ENCODE measurements at places on chromosomes 1 and 21.
A peak's percentile ranks its signal among the peaks of the same experiment; 100 is the strongest.

DNA sequence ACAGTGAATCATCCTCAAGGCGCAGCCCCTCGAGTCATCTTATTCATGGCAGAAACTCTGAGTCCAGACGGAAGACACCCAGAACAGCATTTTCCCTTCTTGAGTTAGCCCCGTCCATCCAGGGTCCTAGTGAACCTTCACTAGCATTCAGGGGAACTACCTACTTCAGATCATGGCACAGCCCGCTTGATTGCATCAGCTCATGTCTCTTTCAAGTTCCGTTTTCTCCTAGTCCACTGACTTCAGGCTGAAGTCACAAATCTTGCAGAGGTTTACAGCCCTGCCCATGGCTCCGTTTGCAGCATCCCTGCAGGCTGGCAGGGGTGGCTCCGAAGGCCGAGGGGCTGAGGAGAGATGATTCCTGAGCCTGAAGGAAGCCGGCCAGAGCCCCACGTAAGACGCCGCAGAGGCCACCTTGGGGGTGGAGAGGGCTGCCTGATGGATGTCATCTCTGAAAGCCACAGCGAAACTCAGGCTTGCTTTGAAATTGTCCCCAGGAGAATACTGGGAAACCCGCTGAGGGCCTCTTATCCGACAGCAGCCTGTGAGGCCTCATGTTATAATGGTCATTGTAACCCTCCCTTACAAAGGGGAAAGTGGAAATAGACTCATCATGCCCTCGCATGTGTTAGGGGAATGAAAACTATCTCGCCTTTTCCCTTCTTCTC lies 310.2 kb upstream of the AJAP1 start:
- no peak for DNase-seq

GRCh38 chr1:18653367-18653766 lies 22.7 kb downstream of the PAX7 start:
- no peak for DNase-seq

- no peak for DNase-seq
Measured at GRCh38 chr1:2854611-2855010, 53.1 kb upstream of the TTC34 start.

DNA sequence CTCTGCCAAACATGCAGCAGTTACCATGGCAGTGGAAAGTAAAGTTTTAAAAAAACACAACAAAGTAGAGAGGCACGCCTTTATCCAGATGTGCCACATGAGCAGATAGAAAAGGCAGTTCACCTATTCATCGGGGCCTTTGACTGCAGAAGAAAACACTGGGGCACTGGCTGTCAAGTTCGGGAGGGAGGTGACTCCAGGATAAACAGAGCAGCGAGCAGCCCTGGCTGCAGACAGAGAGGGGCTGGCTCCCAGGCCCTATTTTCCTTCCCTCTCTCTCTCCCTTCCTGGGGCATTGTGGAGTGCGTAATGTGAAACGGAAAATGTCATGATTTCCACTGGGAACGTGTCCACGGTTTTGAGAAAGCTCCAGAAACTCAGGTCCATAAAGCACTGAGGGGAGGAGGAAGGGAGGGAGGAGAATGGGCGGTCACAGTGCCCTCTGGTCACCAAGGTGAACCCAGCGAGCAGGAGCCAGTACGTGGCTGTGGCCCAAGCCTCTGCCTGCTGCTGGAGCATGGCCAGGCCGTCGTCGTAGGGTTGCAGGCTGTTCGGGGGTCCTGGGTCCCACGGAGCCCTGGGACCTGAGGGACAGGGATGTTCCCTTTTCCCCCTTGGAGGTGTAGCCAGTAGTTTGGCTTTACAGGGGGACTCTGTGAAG lies 114.7 kb upstream of the IRF2BP2 start:
- DNase-seq, result no peak

- no peak for DNase-seq
Measured at GRCh38 chr1:214259353-214259977, 21.5 kb upstream of the SMYD2 start.

- no peak for DNase-seq
Measured at GRCh38 chr1:19768353-19769210, 31.1 kb downstream of the TMCO4 start.

DNA sequence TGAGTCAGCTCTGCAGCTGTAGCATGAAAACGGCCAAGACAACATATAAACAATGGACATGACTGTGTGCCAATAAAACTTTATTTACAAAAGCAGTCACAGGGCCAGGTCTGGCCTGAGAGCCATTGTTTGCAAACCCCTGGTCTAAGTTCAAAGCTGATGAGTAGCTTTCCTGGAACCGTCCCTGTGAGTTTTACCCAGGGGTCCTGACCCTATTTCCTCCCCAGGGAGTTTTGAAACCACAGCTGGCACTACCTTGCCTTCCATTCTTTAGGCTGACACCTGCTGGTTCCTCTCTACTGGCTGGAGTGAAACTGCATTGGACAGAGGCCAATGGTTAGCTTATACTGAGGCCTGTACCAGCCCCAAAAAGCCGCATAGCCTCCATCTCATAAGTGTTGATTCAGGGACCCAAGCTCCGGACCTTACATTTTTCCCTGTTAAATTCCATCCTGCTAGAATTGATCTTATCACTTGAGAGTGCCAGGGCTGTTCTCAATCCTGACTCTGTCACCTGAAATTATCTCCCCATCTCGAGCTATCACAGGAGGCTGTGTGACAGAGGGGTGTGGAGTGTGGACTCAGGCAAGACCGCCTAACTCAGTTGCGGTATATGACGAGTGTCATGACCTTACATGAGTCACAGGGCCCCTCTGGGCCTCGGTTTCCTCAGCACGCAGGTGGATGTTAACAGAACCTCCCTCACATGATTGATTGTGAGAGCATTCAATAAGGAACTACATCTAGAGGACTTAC lies 343.6 kb downstream of the NPHP4 start:
- no peak for DNase-seq

- DNase-seq, result no peak
Measured at GRCh38 chr1:58773406-58773840, 10.4 kb downstream of the JUN start.

DNA sequence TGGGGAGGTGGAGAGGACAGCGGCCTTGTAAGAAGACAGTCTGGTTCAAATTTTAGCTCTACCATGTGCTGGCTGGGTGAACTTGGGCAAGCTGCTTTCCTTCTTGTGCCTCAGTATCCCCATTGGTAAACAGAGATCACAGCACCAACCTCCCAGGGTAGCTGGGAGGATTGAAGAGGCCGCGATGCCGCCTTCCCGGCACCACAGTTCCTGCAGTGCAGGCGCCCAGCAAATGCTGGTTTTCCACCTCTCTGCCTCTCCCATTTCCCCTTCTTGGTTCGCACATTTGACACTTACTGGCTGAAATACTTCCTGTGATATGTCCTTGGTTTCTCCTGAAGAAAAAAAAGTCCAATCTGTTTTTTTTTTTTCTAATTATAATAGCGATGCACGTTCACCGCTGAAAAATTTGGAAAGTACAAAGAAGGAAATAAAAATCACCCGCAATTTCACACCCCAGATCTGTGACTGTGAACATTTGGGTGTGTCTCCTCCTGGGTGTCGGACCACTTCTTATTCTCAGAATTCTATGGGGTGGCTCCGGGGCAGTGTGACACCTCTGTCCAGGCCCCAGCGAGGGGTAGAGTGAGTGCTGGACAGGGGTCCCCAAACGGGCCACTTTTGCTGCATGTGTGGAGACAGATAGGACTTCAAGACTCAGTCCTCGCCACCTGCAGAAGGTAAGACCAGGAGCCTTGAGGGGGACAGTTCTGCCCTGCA lies 73.1 kb downstream of the RUNX3 start:
- DNase-seq, result no peak

DNA sequence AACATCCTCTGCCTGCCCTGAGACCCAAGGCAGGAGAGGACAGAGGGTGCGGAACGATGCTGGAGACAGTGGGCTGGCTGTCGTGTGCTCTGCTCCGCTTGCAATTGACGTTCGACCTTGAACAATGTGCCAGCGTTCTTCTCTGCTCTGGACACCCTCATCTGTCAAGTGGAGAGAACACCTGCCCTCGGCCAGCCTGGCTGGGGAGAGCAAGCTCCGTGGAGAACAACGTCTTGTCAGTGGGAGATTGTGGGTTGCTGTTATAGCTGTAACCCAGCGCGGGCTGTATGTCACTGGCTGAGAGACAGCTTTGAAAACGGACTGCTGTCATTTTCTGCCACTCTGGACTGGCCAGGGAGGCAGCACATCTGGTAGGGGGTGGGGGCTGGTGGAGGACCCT lies 14.7 kb downstream of the KIAA1614 start:
- DNase-seq, result no peak

GRCh38 chr1:110337704-110338308 lies 1.4 kb upstream of the RBM15 start:
- peak; percentile 24 for DNase-seq

- DNase-seq, result no peak
Measured at GRCh38 chr1:68456202-68456601, 6.4 kb upstream of the RPE65 start.

DNA sequence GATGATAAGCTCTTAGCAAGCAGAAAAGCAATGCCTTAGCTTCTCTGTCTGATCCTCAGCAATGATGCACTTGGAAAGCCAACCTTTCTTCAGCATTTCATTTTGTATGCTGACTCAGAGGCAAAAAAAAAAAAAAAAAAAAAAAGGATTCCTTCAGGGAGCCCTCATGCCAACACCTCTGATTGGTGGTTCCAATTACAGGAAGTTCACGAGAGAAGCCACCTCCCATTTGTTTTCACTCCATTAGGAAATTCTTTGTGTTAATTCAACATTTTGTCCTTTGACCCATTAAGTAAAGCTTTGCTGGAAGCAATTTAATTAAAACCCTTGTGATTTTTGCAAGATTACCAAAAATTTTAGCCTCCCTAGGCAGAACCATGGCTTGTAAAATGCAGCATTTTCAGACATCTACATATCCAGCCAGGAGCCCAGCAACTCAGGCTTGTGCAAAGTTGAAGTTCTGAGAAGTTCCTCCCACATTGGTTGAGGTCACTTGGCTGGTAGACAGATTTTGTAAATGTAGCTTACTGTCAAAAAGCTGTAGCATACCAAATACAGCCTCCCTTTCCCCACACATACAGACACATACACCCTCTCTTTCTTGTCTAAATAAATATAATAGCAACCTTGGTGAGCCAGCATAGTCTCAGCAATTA lies 27.1 kb upstream of the VTCN1 start:
- no peak for DNase-seq

DNA sequence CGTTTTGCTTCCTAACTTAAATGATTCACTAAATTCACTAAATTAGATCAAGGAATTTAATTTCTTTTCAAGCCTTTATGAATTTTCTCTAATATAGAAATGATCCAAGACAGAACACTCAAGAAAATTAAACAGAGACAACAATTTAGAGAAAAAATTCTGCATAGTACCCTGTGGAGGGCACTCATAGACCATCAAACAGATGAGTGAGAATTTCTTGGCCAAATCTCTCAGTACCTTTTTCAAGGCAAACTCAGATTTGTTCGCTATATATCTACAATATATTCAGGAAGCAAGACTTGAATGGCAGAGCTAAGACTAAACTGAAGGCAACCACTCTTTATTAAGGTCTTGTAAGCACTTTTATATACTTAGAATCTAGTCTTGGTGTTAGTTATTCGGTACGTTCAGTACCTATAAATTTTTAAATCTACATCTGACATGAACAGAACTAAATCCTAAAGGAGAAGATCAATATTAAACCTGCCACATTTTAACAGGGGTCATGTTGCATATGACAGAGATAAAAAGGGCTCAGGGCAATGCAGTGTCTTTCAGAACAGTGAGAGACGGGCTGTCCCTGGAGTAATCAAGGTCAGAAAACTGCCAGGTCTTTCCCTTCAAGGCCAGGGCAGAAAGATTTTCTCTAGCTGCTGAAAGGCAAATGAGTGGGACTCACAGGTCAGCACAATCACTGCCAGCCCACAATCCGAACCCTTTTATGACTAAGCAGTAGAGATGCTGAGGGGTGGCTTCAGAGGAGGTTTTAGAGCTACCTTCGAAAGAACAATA lies 118.8 kb upstream of the TMPRSS15 start:
- DNase-seq, result no peak

GRCh38 chr1:221397141-221397540 lies 344.7 kb downstream of the DUSP10 start:
- no peak for DNase-seq

DNA sequence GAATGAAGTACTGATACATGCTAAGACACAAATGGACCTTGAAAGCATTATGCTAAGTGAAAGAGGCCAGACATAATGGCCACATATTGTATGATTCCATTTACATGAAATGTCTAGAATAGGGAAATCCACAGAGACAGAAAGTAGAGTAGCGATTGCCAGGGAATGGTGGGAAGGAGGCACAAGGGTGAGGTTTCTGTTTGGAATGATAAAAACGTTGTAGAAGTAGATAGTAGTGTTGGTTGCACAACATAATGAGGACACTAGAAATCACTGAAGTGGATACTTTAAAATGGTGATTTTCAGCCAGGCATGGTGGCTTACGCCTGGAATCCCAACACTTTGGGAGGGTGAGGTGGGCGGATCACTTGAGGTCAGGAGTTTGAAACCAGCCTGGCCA lies 97.6 kb upstream of the VANGL1 start:
- no peak for DNase-seq

GRCh38 chr1:99758073-99758511 lies 8.3 kb downstream of the FRRS1 start:
- no peak for DNase-seq

DNA sequence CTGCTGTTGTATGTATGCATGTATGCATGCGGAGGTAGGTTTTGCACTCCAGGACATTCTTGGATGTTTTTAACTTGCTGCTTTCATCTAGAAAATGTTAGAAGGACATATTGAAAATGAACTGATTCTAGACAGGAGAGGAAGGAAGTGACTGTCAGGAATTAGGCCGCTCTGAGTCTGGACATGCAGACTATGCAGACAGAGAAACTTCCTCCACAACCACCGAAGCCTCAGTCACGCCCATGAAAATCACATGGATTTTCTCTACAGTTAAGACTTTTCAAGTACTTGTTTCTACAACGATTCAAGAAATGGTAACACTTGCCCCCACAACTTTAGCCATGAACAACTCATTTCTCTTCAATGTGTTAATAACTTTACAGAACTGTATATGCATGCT lies 211.1 kb downstream of the SMYD3 start:
- DNase-seq, result no peak

GRCh38 chr1:229385853-229386456 lies 43.1 kb upstream of the CCSAP start:
- no peak for DNase-seq

GRCh38 chr1:39086386-39086785 lies 60.2 kb downstream of the NDUFS5 start:
- no peak for DNase-seq

DNA sequence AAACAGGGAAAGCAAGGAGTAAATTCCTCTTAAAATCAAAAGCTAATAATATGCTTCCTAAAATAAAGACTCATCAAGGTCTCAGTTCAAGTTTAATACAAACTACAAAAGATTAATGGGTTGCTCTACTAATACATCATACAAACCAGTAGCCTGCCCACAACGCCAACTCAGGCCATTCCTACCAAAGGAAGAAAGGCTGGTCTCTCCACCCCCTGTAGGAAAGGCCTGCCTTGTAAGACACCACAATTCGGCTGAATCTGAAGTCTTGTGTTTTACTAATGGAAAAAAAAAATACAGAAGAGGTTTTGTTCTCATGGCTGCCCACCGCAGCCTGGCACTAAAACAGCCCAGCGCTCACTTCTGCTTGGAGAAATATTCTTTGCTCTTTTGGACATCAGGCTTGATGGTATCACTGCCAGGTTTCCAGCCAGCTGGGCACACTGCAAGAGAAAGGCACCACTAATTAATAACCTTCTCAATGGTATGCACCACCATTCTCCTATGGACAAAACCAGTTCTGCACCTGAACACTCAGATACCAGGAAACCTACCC lies 10.6 kb downstream of the PRDX1 start:
- DNase-seq, result no peak
